ENCODE measurements at places on chromosomes 4 and X. TPM values are rescaled to one million over a fixed set of nuclear protein-coding genes. Genes with fewer than 3 reads are reported as not detected.

UTP14A gene
- 21.7 TPM for total RNA-seq

SYP gene
- total RNA-seq: not detected

TCEAL7 gene
- 16.2 TPM for total RNA-seq

CT83 gene
- total RNA-seq: not detected

GPC4 gene
- total RNA-seq: 3.7 TPM

PNMA5 gene
- not detected for total RNA-seq

MSANTD1 gene
- total RNA-seq: 0.64 TPM
